ENCODE measurements at places on chromosomes 4 and X. TPM values are rescaled to one million over a fixed set of nuclear protein-coding genes. Genes with fewer than 3 reads are reported as not detected.

The CXCL13 gene
- total RNA-seq, result 3.2 TPM

The TMSB15B gene
- 5.1 TPM for total RNA-seq

The GABRB1 gene
- not detected for total RNA-seq

The CDX4 gene
- not detected for total RNA-seq

The ADAMTS3 gene
- total RNA-seq, result not detected

The STAG2 gene
- 96.9 TPM for total RNA-seq

The AMOT gene
- total RNA-seq, result 0.14 TPM

The MAGEB3 gene
- not detected for total RNA-seq

The AVPR2 gene
- total RNA-seq, result not detected

DNA sequence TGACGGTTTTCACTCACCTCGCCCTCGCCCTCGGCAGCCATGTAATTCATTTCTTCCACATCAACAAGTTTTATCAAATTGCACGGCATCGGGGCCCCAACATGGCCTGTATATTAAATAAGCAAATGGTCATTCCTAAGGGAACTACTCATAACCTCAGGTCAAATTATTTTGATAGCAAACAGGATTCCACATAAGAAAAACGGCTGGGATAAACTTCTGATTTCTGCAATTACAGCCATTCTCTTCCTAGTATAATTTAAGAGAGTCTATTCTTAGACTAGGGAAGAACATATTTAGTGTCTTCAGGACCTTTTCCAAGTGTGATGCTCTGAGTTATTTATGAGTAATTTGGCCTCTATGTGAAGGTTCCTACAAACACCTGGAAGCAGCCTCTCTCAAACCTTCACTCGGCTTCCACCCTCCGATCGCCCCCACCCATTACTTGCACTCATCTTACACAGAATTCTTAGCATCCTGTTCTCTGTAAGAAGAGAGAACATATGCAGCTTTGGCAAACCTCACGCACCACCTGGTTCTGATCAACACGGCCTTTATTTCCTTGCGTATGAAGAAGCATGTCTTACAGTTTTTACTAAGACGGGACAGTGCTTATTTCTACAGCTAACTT lies 29.4 kb upstream of the CENPU start:
- no peaks in the 10 kb centered on the region for H3K27me3 ChIP-seq
- H3K4me3 ChIP-seq, result no peak overlapping the region
- H3K4me1 ChIP-seq, result peaks cover 11% of the 10 kb centered on the region

DNA sequence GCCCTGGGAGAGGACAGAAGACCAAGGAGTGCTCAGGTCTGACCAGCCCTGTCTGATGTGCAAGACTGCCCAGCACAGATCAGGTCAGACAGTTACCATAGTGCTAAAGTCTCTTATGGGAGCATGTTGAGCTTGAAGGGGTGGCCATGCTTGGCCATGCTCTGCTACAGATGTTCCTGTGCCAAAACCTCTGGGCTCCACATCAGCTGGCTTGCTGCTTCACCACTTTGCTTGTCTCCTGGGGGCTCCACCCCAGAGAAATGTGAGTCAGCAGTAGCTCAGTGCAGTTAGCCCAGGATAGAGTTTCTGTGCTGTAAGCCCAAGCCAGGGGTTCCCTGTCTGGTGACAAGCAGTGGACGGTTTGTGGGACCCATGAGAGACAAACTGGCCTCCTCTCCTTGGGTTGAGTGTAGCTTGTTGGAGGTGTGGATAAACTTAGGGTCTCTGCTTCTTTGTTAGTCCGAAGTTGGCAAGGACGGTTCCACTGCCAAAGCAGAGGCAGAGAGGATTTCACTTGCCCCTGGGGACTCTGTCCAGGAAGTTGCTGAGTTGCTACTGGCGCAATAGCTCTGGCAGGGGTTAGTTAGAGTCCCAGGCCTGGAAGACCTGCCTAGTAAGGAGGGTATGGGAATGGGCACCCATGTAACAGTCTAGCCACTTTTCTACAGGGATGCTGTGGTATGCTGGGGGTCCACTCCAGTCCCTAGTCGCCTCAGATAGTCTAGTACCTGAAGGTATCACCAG lies 8.7 kb upstream of the TMSB15C start:
- DNase-seq, result no peak
- no peaks in the 10 kb centered on the region for H3K4me1 ChIP-seq
- no peaks in the 10 kb centered on the region for H3K36me3 ChIP-seq

DNA sequence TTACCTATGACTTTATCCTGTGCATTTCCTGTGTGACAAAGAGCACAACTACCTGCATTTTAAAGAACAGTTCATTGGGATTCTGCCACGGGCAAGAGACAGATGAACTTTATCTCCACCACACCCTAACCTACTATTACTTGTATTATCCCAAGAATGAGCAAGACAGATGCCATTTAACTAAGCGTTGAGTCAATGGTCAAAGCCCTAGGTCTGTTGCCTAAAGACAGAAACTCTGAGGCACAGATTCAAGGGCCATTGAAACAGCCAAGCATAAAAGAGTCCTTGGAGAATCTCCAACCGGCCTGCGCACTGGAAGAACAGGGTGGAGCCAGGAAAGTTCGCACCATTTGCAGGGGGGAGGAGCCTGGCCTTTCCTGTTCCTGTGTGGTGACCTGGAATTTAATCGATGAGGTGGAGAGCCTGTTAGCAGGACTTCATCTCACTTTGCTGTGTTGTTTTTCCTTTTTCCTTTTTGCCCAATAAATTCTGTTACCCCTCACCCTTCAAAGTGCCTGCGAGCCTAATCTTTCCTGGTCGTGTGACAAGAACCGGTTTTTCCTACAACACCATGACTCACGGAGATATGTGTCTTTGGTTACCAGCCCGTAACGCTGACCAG lies 146.4 kb upstream of the DIAPH2 start:
- H3K4me1 ChIP-seq, result no peaks in the 10 kb centered on the region
- no peaks in the 10 kb centered on the region for H3K36me3 ChIP-seq
- H3K27me3 ChIP-seq, result peaks cover 3% of the 10 kb centered on the region
- no peak overlapping the region for H3K4me3 ChIP-seq
- no peak for DNase-seq

- no peak for DNase-seq
- peaks cover 19% of the 10 kb centered on the region for H3K36me3 ChIP-seq
- H3K27ac ChIP-seq, result peak overlapping the region; percentile 81
- H3K4me3 ChIP-seq, result peak overlapping the region; percentile 71
Observed at GRCh38 chrX:71302461-71303213, 1.1 kb downstream of the ITGB1BP2 start.

DNA sequence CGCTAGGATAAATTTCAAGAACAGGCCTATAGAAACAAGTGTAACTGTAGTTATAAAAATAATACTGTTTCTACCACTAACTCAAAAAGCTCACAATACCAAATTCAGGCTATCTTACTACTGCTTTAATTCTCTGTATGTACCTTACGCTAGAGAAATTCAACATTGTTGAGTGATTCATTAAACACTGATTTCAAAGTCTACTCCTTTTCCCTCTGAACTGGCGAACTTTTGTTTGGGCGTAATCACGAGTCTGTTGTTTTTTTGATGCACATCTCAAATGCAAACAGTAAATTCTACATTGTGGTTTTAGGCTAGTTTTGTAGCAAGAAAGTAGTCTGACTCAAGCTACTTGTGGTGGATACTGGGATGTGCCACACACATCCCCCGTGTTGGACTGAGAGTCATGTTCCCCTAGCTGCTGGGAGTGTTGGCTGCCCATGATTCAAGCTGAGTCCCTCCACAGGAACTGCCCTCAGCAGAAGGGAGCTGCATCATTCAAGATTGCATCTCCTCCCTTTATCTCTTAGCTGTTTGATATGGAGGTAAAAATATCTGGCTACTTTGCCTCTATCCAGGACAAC lies 406.1 kb downstream of the RAPGEF2 start:
- no peaks in the 10 kb centered on the region for H3K36me3 ChIP-seq
- no peak overlapping the region for H3K4me3 ChIP-seq
- DNase-seq, result no peak

DNA sequence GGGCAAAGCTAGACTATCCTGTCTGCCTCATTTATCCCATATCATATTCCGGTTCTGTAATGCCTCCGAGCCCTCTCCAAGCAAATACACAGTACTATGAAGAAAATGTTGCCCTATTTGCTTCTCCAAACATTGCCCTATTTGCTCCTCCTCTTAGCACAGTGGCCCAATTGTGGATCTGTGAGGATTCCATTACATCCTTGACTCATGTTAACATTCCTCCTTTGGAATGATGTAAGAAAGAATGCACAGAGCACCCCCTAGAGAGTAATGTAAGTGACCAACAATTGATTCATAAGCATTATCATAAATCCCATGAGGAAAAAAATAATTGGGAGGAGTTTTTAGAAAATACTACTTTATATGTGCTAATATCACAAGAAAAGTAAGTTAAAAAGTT lies 11.3 kb upstream of the BTC start:
- no peaks in the 10 kb centered on the region for H3K4me1 ChIP-seq
- DNase-seq, result no peak
- no peak overlapping the region for H3K27ac ChIP-seq
- H3K27me3 ChIP-seq, result no peaks in the 10 kb centered on the region
- no peak overlapping the region for H3K4me3 ChIP-seq

- H3K36me3 ChIP-seq, result no peaks in the 10 kb centered on the region
- H3K4me3 ChIP-seq, result no peak overlapping the region
- H3K27me3 ChIP-seq, result peaks cover 16% of the 10 kb centered on the region
- DNase-seq, result no peak
Observed at GRCh38 chrX:18755651-18756050, 48.2 kb downstream of the PPEF1 start.

- H3K27me3 ChIP-seq, result peaks cover 21% of the 10 kb centered on the region
- DNase-seq, result no peak
- H3K27ac ChIP-seq, result no peak within 1 kb of the TSS
- peaks cover 5% of the 10 kb centered on the region for H3K36me3 ChIP-seq
- peaks cover 13% of the 10 kb centered on the region for H3K4me1 ChIP-seq
Observed at GRCh38 chr4:145481164-145481941, at the start of gene SMAD1. SMAD1 (plus strand) TSS chr4:145481853; CDS start chr4:145514614, 32,761 bp downstream.

DNA sequence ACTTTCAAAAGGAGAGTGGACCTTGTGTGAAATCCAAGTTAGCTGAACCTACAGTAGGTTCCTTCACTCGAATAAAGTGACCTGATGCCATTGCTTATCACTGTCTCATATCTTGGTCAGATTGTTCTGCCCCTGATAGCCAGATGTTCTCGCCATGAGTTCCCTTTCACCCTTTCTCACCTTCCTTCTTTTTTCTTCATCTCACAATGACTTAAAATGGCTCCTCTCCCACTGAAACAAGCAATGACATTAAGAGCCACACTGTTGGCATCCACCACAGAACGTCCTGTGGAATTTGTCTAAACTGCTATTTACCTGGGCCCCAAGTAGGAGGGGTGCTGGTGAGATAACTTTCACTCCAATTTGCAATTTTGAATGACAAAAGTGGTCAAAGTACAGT lies 227.6 kb upstream of the PPP1R2C start:
- no peaks in the 10 kb centered on the region for H3K4me1 ChIP-seq
- no peak overlapping the region for H3K27ac ChIP-seq
- DNase-seq, result no peak
- H3K36me3 ChIP-seq, result no peaks in the 10 kb centered on the region
- H3K4me3 ChIP-seq, result no peak overlapping the region
- peaks cover 8% of the 10 kb centered on the region for H3K27me3 ChIP-seq

- no peak overlapping the region for H3K4me3 ChIP-seq
- DNase-seq, result peak; percentile 73
- peaks cover 10% of the 10 kb centered on the region for H3K27me3 ChIP-seq
- no peaks in the 10 kb centered on the region for H3K36me3 ChIP-seq
- H3K27ac ChIP-seq, result no peak overlapping the region
Observed at GRCh38 chrX:119729408-119730201, 28.8 kb upstream of the SOWAHD start.

GRCh38 chrX:73182502-73183114 lies 32.0 kb downstream of the NAP1L2 start:
- H3K36me3 ChIP-seq, result peaks cover 8% of the 10 kb centered on the region
- no peak overlapping the region for H3K27ac ChIP-seq
- no peak for DNase-seq
- H3K27me3 ChIP-seq, result peaks cover 2% of the 10 kb centered on the region
- H3K4me3 ChIP-seq, result no peak overlapping the region

- H3K27me3 ChIP-seq, result peaks cover 50% of the 10 kb centered on the region
- no peak for DNase-seq
- no peaks in the 10 kb centered on the region for H3K4me1 ChIP-seq
Observed at GRCh38 chrX:47683829-47684205, 24.8 kb upstream of the UXT start.

DNA sequence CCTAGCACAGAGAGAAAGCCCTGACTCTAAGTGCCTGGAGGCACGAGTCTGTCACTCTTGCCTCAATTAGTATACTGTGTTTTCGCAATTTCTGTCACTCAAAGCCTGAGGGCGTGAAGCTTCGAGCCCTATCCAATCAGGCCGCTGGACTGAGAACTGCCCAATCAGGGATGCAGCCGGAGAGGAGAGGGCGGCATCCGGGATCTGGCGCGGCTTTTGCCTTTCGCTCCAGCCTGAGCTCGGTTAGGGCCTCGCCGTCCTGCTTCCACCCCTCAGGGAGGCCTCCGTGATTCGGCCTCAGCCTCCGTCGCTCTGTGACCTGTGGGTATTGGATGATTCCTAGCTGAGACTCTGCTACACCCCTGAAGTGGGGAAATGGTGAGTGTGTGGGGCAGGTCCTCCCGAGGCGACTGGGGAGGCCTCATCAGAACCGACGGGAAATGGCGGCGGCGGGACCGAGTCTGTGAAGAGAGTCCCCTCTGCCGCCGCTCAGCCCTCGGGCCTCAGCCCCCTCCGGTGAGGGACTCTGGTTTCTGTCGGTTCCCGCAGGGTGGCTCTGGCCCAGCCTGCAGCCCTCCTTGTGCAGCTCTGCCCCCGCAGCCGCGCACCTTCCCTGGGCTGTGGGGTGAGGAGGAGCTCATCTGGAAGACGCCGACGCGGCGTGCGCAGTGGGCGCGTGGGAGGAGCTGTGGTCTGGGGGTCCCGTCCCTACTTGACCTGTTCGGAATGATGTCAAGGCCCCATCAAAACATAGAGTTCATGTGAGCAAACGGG lies 48.5 kb downstream of the ZNF141 start:
- H3K4me3 ChIP-seq, result no peak overlapping the region
- DNase-seq, result no peak
- peaks cover 50% of the 10 kb centered on the region for H3K36me3 ChIP-seq

- no peaks in the 10 kb centered on the region for H3K36me3 ChIP-seq
- peaks cover 18% of the 10 kb centered on the region for H3K27me3 ChIP-seq
- DNase-seq, result no peak
- peaks cover 5% of the 10 kb centered on the region for H3K4me1 ChIP-seq
- H3K4me3 ChIP-seq, result no peak overlapping the region
Observed at GRCh38 chrX:39777623-39778025, 320.1 kb downstream of the BCOR start.

DNA sequence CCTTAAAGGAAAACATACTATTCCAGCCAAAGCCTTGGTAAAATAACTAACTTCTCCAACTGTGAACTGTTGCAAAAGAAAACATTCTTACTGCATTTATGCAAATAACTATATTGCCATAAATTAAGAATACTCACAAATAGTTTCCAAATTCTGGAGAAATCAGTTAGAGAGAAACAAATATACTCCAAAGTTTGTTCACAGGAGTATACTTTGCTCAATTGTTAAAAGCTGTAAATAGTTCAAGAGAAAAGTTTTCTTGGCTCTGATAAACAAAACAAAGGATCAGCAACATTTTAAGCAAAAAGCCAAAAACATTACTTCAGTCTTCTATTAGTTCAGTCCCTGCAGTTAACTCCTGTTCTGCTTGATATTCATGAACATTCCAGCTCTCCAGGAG lies 83.0 kb downstream of the EIF4E start:
- no peak for DNase-seq
- H3K27ac ChIP-seq, result no peak overlapping the region
- H3K36me3 ChIP-seq, result peaks cover 5% of the 10 kb centered on the region
- H3K4me1 ChIP-seq, result no peaks in the 10 kb centered on the region
- H3K4me3 ChIP-seq, result no peak overlapping the region

Measured in natural killer cell treated with Interleukin-12 subunit alpha and Interleukin-12 subunit beta and Interleukin-15 and Interleukin-18, amount 100 ng/mL, for 72 hours (primary cell).